Fibroblast of pulmonary artery (primary cell): ENCODE measurements at places on chromosomes 3 and 15.

GRCh38 chr3:124985349-124985748 lies 50.8 kb upstream of the MUC13 start:
- peak; percentile 86 for DNase-seq

DNA sequence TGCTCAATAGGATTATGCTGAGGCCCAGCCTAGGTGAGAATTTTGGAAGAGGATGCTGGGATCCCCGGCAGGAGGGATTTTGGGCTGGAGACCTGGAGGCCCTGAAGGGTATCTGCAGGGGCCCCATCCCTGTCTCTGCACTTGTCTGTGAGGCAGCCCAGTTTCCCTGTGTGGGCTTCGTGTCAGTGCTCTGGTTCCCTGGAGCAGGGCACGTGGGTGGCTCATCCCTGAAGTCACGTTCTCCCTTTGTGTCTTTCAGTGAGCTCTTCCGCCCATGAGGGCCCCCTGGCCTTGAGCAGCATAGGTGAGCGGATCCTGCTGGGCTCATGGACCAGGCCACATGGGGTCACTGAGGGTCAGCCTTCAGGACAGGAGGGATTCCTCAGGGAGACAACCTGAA lies 217.9 kb downstream of the SNRPN start:
- no peak for DNase-seq

DNA sequence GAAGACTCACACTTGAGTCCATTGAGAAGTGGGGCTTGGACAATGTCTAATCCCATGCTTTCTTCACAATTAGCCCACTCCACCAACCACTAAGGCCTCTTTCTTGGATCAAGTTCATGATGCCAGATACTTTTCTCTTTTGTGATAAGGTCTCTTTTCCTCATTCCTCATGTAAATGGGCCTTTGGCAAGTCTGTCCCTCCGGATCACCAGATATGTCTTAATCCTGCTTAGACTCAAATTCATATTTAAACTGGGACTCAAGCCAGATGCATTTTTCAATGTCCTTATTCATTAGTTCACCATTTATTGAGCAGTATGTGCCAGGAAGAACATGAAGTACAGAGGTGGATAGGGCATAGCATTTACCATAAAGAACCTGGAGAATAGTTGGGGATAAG lies 671.1 kb downstream of the TBL1XR1 start:
- DNase-seq = peak; percentile 8

DNA sequence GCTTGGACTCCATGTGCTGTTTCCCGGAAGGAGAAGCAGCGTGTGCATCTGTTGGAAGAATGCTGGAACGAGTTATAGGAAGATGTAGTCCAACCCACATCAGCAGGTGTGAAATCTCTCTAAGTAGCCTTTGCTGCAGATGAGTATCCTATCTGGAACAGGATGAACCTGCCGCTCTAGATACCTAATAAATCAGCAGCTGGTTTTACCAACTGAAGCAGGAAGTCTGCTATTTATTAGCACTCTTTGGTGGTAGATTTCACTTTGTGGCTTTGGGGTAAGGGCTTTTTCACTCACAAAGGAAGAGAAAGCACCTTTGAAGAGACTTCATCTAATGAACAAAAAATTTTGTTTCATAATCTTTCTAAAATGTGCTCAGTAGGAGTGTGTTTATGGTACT lies 66.4 kb downstream of the DCUN1D1 start:
- no peak for DNase-seq

- no peak for DNase-seq
Measured at GRCh38 chr3:53353202-53353601, 5.9 kb upstream of the DCP1A start.

- DNase-seq = peak; percentile 73
Measured at GRCh38 chr3:104102386-104102785, 1264.3 kb upstream of the ALCAM start.

DNA sequence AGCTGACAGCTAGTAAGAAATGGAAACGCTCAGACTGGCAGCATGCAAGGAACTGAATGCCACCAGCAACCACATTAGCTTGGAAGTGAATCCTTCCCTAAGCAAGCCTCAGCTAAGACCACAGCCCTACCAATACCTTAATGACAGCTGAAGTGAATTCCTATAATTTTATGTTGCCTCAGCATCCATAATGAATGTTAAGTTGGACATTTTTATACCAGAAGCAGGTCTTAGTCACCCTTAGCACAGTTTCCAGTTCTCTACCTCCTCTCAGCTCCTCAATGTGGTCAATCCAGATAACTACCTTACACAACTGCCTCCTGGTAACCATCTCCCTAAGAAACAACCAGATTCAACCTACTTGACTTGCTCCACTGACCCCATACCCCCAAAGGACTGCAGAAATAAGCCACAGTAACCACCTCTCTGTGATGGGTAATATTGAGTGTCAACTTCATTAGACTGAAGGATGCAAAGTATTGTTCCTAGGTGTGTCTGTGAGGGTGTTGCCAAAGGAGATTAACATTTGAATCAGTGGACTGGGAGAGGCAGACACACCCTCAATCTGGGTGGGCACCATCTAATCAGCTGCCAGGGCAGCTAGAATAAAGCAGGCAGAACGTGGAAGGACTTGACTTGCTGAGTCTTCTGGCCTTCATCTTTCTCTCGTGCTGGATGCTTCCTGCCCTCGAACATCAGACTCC lies 33.5 kb downstream of the NEDD4 start:
- no peak for DNase-seq

DNA sequence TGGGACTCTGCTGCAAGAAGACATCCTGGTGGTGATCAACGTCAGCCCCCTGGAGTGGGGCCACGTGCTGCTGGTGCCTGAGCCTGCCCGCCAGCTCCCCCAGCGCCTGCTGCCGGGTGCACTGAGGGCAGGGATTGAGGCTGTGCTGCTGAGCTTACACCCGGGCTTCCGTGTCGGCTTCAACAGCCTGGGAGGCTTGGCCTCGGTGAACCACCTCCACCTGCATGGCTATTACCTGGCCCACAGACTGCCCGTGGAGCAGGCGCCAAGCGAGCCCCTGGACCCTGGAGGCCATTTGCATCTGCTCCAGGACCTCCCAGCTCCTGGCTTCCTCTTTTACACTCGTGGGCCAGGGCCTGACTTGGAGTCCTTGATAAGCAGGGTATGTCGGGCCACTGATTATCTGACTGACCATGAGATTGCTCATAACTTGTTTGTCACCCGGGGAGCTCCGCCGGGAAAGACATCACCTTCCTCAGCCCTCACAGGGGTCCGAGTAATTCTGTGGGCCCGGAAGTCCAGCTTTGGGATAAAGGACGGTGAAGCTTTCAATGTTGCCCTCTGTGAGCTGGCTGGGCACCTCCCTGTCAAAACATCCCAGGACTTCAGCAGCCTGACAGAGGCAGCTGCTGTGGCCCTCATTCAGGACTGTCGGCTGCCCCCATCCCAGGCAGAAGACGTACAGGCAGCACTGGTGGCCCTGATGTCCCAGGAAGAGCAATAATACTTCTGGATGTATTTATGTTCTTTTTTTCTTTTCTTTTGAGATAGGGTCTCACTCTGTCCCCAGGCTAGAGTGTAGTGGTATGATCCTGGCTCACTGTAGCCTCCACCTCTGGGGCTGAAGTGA lies 7.6 kb downstream of the GDPGP1 start:
- no peak for DNase-seq

DNA sequence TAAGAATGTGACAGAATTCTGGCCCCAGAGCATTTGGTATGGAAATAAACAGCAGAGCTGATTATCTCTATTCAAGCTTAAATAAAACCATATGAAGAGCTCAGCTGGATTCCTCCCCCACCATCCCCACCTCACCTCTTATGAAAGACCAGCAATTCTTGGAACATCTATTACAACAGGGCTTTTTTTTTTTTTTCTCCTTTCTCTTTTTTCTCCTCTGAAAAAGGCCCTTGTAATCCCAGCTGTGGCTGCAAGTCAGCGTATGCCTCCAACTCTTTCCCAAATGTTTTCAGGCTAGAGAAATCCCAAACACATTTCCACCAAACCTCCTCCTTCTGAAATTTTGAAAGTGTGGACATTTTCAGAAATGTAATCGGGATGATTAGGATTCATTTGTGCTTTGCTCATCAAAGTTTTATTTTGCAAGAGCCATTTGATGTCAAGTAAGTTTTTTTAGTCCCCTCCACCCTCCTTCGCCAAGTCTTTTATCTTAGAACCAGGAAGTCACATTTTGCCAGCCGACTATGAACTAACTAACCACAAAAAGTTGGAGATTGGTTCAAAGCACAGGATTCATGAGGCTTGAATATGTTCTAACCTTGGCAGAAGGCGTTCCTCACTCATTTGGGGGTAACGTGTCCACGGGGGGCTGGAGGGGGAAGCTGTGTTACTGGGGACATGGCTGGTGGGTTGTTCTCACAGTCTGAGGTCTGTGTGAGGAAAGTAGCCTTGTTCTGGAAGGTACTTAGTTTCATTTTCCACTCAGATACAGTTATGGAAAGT lies 142.0 kb upstream of the PDZRN3 start:
- peak; percentile 88 for DNase-seq

DNA sequence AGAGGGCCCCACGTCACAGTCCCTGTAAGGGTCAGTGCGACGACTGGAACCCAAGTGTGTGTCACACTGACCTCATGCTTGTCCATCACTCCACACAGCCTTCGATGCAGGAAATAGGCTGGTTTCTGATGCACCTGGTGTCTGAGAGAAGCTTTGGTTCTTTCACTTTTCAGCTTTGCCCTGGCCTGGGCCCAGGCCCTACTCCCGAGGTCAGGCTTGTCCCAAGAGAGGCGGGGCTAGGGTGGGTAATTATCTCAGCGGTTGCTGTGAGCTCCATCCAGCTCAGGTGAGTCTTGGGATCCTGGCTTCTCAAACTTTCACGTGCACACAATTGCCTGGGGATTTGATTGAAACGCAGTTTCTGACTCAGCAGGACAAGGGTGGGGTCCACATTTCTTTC lies 19.6 kb upstream of the CHRNB4 start:
- no peak for DNase-seq

GRCh38 chr3:117400303-117400702 lies 690.7 kb downstream of the TUSC7 start:
- no peak for DNase-seq

- DNase-seq = no peak
Measured at GRCh38 chr3:143208976-143209714, 89.6 kb downstream of the CHST2 start.

- DNase-seq = peak; percentile 70
Measured at GRCh38 chr15:81239190-81239589, 42.5 kb downstream of the IL16 start.

DNA sequence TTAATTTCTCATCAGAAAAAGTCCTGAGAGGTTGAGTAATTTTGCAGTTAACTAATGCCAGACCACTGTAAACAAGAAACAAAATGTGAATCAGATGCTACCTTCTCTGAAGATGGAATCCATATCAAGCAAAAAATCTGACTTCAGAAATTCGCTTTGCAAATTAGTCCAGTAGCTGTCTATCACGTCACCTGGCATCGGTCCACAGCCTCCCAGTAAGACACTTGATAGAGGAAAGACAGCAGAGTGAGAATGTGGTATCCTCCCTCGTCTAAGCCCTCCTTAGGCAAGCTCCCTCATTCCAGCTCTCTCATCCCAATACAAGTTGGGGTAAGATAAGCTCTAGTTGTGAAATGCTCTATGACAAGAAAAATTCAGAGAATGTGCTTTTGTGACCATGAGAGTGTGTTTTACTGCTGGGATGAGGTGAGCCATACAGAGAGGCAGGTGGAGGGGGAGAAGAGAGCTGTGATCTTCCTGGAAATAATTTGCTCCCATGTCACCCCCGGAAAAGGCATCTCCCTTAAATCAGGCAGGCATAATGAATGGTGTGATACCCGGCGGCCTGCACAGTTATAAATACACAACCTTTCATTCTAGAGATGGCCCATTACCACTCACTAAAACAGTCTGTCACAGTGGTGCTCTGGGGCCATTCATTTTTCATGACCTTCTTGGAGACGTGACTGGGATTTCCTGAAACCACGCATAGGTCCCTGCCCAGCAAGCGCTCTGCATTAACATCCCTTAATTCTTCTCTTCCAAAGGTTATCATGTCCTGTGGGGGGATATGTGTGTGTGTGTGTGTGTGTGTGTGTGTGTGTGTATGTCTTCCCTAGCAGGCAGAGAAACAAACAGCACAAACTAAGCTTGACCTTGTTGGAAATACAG lies 602.0 kb upstream of the KCNMB2 start:
- DNase-seq = peak; percentile 85

DNA sequence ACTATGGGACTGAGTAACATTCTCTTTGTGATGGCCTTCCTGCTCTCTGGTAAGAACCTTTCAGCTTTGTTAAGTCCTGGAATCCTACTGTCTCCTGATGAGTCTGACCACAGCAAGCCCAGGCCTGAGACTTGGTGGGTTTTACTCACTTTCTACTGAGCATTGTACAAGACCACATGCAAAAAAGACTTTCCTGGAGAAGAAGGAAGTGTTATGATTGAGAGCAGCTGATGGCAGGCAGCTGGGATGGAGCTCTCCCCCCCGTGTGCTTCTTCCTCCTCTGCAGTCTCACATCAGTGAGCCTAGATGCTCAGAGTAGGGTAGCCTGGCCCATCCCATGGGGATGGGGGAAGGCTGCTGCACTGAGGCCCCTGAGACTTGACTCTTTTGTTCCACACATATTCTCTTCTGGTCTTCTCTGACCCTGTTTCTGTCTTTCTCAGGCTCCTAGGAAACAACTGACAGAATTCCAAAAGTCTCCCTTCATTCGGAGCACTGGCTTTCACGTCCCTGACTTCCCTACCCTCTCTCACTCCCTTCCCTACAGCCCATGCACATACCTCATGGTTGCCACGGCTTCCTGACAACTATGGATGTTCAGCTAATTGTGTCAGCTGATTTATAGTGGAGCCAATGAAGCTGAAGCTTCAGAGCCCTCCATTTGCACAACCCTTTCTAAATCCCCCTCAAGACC lies 36.6 kb downstream of the CD86 start:
- no peak for DNase-seq

- no peak for DNase-seq
Measured at GRCh38 chr15:31305796-31306425, 20.7 kb upstream of the KLF13 start.

DNA sequence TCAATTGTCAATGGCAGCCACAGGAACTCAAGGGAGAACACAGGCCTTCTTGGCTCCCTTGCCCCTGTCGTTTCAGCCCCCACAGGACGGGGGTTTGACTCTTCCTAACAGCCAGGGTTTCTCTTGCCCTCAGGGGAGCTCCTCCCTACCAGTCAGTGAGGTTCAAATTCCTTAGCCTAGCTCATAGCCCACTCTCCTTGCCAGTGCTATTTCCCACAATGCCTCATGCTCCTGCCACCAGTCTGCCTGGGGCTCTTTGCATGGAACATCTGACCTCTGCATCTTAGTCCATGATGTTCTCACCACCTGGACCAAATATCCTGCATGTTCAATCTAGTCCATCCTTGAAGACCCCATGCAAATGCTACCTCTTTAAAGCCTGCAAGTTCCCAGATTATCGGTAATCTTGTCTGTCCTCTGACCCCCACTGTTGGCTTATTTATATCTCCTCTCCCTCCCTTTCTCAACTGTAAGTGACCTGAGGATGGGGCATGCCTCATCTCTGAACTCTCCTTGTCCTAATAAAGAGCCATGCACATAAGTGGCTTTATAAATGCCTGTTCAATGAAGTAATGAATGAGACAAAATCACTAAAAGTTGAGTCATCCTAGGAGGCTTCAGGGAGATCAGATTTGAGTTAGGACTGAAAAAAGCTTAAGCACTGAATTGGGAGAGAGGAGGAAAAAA lies 78.0 kb downstream of the MYO1E start:
- DNase-seq = peak; percentile 83
